Cortex of kidney (tissue), 1 donor: ENCODE measurements at places on chromosomes 5 and 9.

DNA sequence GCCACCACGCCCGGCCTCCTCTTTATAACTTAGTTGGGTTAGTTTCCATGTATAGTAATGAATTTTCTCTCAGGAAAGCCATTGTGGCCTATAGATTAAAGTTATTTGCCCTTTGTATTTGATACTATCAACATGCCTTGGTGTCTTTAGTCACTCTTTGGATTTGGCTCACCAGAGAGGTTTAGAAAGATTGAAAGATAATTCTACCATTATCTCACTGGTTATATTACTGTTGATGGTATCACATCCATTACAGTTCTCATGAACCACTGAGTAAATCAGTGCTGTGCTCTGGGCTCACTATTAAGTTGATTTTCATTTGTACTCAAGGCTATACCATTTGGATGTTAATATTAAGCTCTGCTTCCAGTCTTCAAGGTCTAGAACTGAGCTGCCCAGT is 87.0 kb downstream of the ZSWIM6 start:
- no peak for DNase-seq

GRCh38 chr5:107435061-107435460 is 235.7 kb downstream of the EFNA5 start:
- DNase-seq: no peak

- DNase-seq: no peak
Measured at GRCh38 chr5:94254214-94254613, 364.2 kb downstream of the KIAA0825 start.

DNA sequence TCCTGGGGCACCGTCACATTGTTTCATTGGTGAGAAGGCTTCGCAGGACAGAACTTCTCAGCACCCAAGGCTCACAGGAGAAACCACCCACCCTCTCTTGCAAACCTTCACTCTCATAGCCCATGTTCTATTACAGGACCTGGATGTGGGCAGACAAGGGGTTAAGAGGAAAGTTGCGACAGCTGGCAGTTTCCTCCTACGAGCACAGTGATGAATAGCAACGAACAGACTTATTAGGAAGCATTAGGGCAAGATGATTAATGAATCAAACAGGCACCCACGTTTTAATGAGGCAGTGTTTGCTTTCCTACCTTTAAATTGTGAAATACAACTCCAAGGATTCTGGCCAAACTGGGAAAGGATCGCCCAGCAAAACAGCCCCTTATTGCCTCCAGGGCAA is 339.3 kb downstream of the DRD1 start:
- no peak for DNase-seq

GRCh38 chr5:97417986-97418385 is 234.9 kb upstream of the RIOK2 start:
- DNase-seq: no peak

DNA sequence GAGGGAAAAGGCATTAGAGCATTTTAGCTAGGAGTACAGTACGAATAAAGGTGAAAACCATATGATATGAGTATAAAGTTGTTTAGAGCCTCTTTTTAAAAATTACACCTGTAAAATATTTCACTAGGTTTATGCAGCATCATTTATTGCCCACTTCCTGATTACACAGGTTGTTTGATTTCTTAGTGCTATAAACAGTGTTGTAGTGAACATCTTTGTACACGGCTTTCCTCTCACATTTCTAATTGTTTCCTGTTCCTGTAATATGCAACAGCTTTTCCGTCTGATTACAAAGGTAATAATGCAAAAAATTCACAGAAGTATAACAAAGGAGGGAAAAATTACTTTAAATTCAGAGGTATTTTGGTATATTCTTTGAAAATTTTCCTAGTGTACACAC is 13.0 kb downstream of the STOM start:
- no peak for DNase-seq

DNA sequence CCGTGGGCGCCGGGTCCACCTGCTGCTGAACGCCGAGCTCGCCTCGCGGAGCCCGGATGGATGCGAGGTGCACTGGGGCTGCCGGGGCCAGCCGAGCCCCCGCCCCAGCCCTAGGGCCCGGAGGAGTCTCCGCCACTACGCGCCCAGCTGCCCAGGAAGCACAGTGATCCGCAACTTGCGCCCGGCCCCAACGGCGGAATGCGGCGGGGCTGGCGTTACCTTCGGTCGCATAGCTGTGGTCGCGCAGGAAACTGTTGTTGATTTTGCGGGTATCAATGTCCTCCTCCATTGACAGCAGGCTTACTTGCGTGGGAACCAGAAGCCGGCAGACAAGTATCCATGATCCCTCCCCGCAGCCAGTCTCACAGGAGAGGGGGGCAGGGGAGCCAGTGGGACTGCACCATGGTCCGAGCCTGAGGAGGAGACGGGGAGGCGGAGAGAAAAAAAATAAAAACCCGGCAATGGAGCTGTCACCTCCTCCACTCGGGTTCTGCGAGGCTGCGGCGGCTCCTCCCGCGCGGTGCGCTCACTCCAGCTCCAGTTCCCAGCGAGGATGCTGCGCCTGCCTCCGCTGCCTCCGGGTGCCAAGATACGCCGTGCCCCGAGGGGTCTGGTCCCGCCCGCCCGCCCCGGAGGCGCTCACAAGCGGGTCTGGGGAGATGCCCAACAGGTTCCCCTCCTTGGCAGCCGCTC is 628 bp downstream of the PPP2R2B start:
- DNase-seq: no peak

- no peak for DNase-seq
Measured at GRCh38 chr9:85414390-85414789, 327.4 kb downstream of the AGTPBP1 start.

- no peak for DNase-seq
Measured at GRCh38 chr5:58620336-58620735, 37.5 kb downstream of the RAB3C start.

- no peak for DNase-seq
Measured at GRCh38 chr5:92889140-92889539, 691.9 kb downstream of the NR2F1-AS1 start.

GRCh38 chr5:80103371-80103770 is 68.2 kb downstream of the THBS4 start:
- no peak for DNase-seq

DNA sequence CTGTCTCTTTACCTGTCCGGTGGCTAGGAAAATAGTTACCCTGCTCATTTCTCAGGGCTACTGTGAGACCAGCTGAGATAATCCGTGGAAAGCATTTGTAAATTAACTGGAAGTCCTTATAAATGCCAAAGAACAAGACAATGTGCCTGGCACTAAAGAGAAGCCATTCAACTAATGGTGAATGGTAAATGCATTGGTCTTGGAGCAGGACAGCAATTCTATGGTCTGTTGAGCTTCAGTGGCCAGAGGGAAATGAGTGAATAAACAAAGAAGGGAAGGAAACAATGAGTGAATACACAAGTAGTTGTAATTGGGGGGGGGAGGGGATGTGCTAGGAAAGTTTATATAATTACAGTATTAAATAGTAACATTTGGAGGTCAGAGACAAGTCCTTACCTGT is 353.6 kb downstream of the SEMA5A start:
- no peak for DNase-seq

- no peak for DNase-seq
Measured at GRCh38 chr9:93645921-93646639, 69.7 kb downstream of the PHF2 start.

DNA sequence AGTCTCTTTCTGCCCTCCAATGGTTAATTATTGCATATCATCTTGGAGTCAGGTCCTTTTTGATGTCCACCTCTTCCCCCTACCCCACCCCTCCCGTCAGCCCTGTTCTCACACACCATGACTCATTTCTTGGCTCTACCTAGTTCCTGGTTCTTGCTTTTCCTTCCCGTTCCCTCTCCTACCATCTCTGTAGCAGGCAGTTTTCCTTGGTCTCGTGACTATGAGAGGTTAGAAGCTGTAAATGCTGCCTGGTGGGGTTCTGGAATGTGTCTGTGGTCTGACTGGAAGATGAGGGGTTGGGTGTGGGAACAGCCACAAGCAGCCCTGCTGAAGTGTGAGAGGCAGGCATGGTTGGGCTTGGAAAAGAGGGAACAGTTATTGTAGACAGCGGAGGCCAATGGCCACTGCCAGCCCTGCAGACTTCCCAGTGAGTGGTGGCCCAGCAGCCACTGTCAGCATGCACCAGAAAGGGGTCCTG is 18.2 kb downstream of the SLC22A5 start:
- no peak for DNase-seq

GRCh38 chr9:3794635-3795034 is 268.8 kb upstream of the RFX3 start:
- no peak for DNase-seq

- no peak for DNase-seq
Measured at GRCh38 chr5:83555263-83555662, 83.7 kb downstream of the VCAN start.

DNA sequence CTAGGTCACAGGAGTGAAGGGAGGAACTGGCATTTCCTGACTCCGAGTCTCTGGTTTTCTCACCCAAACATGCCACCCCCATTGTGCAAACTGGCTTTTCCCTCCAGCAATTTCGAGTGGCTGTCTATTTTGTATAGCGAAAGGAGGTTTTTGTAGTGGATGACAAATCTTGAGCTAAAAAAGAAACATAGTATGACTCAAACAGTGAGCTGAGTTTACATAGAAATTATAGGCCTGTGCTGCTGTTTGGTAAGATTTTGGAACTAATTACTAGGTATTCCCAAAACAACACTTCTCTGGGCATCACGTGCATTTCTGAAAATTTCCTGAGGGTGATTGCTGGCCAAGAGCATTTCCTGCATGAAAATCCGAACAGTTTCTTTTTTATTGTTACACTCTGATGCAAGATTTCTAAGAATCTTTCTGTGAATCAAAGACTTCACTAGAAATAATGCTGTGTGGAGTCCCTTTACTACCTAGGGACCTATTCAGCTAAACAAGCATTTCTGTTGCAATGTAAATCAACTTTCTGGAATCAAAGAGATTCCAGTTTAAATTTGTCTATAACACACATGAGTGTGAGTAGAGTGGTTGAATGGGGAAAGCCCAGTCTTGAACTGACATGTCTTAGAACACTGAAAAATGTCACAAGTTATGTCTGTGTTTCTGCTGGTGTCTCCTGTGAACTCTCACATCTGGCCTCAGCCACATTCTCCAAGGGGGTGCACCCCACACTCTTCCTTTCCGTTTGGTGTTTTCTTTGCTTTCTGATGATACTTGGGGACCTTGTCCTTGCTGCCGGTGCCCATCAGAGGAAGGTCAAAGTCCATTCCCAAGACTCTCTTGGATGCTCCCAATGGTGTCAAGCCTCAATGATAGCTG is 33.3 kb upstream of the DAPK1 start:
- no peak for DNase-seq

DNA sequence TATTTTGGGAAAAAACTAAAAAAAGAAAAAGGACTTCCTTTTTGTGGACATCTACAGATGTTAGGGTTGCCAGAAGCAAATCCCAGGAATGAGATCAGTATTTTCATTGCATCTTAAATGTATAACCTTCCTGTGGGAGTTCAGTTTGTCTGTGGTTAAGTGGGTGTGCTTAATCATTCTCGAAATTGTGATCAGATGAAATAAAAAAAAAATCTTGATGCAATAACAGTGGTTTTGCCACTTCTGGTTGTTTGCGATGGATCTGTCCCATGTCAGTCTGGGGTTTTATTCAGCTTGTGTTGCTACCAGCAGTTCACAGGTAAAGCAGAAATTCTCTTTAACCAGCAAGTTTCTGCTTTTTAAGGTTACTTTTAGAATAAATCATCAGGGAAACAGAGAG is 179.0 kb downstream of the MAN2A1 start:
- DNase-seq: no peak

DNA sequence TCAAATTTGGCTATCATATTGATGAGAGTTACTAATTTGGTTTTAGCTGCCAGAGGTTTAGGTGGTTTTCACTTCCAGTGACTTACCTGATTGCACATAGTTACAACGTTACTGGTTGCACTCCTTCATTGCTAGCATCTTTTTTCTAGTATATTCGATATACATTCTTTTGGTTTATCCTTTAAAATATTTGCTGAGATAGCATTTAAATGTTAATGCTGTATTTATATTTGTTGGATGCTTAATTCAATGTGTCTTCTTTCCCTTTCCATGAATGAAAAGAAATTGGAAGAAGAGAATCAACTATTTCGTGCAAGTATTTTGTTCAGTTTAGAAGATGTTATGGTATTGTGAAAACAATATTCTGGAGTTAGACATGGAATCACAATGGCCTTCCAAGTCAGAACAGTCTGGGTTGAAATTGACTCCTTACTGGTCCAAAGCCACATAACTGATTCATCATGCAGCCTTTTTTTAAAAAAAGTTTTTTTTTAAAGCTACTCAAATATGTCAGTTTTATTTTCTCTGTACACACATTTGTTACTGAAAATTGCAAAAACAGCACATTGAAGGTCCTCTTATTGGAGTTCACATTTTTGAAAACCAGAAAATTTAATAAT is 2.2 kb downstream of the SPIN1 start:
- no peak for DNase-seq

GRCh38 chr9:5515261-5515650 is 4.9 kb downstream of the PDCD1LG2 start:
- no peak for DNase-seq

DNA sequence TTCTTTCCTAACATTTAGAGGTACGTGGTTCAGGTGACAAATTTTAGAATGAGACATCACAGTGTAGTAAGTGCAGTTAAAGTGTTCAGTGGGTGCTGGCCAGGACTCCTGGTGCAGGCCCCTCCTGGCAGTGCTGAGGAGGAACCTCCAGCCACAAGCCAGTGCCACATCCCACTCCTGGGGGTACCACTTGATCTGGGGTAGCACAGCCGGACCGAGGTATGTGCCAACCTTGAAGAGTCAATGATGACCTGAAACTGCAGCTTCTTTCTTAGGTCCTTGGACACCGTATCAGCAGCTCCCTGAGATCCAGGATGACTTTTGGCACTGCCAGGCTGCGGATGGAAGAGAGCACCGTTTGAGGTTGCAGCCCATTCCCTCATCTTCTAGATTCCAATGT is 310.4 kb upstream of the IRX4 start:
- no peak for DNase-seq

DNA sequence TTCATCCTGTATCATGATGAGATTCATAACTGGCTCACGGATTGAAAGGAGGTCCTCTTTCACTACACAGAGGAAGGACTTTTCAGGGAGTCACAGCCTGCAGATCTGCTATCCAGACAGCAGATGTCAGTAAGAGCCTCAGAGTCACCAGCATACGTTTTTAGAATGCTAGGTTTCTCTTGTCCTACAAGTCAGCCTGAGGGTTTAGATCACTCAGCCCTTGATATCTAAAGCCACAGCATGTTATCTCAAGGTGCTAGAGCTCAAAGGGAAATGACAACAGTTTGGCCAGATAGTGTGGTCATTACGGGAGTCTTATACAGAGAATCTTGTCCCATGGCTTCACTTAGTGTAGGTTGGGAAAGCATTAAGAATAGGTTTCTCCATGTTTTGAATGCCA is 30.9 kb upstream of the SLC46A2 start:
- no peak for DNase-seq

DNA sequence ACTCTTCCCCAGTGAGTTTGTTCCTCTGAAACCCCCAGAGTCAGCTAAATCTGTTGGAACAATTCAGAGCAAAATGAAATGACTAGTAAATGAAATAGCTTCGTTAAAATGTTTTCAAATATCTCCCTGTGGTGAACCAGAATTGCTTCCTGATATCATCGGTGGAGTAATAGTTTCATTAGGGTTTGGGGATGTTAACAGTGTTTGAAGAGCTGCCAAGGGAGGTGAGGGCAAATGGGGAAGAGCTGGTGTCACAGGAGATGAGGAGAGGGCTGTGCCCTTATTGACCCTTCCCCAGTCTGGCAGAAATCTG is 4.3 kb upstream of the C7 start:
- no peak for DNase-seq

GRCh38 chr9:94908011-94908563 is 181.6 kb downstream of the AOPEP start:
- no peak for DNase-seq

- DNase-seq: no peak
Measured at GRCh38 chr9:69655065-69655464, 17.1 kb downstream of the APBA1 start.

- no peak for DNase-seq
Measured at GRCh38 chr5:174724484-174725260, at the start of gene MSX2. TSS of gene MSX2 (plus strand) at chr5:174724582. CDS start at chr5:174724660, 78 bp downstream.
